ENCODE measurements at places on chromosomes 2 and 18.

- DNase-seq, result no peak
Measured at GRCh38 chr2:100981011-100981410, 21.1 kb upstream of the RPL31 start.

GRCh38 chr18:12821408-12821807, 62.6 kb downstream of the PTPN2 start:
- no peak for DNase-seq

DNA sequence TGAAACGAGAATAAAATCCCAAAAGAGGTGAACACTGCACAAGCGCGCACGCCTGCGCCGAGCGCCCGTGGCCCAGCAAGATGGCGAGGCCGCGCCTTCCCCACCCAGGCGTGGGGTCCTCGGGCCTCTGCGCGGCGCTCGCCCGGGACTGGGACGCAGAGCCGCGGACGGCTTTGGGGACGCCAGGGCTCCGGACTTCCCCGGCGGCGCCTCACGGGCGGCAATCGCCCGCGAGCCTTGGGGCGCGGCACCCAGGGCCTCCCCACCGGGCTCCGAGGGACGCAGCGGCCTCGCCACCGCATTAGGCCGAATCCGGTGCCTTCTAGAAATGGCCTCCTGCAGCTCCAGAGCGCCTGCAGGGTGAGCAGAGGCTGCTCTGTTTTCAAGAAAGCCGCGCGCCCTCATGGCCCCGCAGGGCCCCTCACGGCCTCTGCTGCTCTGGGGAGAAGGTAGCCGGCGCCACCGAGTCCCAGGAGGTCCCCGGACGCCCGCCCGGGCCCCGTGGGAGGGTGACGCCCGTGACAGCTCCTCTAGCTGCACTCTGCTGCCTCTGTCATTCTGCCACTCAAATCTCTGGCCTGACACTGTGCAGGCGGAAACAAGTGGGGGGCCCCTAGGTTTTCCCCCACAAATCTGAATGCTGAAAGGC, 35.9 kb upstream of the POMC start:
- no peak for DNase-seq

DNA sequence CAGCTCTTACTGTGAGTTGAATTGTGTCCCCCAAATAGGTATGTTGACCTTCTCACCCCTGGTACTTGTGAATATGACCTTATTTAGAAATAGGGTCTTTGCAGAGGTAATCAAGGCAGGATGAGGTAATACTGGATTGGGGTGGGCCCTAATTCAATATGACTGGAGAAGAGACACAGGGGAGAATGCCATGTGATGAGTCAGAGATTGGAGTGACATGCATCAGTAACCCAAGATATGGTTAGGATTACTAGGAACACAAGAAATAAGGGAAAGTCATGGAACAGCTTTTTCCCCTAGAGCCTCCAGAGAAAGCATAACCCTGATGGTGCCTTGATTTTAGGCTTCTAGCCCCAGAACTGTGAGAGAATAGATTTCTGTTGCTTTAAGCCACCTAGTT, 37.0 kb upstream of the ATP5MC3 start:
- DNase-seq, result no peak

- peak; percentile 83 for DNase-seq
Measured at GRCh38 chr2:203453858-203454451, 81.1 kb downstream of the RAPH1 start.

DNA sequence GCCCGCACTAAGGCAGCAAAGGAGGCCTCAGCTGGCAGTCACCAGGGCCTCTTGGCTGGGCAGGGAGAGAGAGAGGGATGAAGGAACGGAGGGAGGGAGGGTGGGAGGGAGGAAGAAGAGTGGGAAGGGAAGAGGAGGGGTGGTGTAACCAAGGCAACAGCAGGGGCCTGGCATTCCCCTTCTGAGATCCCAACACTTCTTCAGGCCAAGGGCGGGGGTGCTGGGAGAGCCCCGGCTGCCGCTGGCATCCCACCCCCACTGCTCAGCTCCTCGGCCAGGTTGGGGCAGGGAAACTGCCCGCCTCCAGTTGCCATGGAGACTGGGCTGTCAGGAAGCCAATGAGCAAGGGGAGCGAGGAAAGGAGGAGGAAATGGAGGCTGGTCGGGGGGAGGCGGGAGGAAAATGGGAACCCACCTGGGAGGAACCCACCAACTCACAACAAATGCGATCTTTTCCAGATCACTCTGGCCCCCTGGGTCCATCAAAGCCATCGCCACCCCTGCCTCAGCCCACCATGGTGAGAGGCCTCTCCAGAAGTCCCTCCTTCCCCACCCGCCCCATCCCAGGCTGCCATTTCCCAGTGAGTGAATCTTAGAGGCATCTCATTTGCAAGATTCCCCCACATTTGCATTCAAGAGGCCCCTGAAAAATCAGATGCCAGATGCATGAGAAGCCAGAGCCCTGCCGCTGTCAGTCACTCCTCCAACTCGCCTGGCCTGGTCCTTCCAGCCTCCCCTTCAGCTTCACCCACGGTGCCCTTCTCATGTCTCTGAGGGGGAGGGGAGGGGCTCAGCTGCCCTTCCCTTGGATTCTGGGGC, 12.4 kb downstream of the SH2D6 start:
- DNase-seq, result peak; percentile 84

- DNase-seq, result peak; percentile 1
Measured at GRCh38 chr2:11802782-11803191, 56.4 kb downstream of the LPIN1 start.

DNA sequence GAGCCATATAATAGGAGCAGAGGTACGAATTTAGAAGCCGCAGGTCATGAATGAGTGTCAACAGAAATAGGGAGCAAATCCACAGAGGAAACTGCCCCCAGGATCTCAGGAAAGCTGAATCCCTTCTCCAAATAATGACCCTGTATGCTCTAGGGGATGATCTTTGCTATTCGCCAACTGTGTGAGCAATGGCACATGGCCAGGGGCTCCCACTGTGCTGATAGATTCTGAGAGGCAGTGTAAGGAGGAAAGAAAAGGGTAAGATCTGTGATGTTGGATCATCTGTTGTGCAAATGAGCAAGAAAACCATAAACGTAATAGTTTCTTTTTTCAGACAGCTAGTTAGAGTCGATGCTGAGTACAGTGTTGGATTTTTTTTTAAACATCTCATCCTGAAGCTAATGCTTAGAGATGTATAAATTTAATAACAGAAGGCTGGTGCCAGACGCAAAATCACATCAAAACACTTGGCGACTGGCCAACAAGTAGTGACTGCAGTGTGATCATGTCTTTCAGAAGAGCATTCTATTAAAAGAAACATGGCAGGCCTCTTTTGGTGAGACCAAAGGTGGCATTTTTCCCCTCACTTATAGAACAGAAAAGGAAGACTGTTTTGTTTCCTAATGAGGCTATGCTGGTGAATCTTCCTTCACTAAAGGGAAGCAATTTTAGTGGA, 77.4 kb downstream of the ABCA12 start:
- no peak for DNase-seq

- DNase-seq, result no peak
Measured at GRCh38 chr18:3466872-3467271, 16.9 kb downstream of the TGIF1 start.

GRCh38 chr18:44464398-44465180, 216.1 kb upstream of the SETBP1 start:
- no peak for DNase-seq

GRCh38 chr2:11875481-11875880, 129.0 kb downstream of the LPIN1 start:
- DNase-seq, result no peak

DNA sequence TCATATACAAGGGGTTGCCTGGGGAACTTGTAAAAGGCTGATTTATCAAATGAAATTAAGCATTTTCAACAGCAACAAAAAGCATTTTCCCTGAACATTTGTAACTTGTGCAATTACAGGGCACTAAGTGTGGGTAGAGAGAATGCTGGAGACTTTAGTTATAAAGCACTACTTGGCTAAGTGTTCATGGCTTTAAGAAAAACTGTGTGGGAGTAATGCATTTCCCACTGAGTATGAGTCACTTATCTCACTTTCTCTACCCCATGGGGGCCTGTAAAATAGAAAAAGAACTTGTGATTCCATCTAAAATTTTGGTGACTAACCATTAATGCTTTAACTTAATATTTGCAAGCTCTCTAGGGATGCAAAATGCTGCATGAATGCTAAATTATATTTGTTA, 193.4 kb downstream of the CCDC102B start:
- peak; percentile 21 for DNase-seq
